ENCODE measurements at places on chromosomes 1 and 21.

DNA sequence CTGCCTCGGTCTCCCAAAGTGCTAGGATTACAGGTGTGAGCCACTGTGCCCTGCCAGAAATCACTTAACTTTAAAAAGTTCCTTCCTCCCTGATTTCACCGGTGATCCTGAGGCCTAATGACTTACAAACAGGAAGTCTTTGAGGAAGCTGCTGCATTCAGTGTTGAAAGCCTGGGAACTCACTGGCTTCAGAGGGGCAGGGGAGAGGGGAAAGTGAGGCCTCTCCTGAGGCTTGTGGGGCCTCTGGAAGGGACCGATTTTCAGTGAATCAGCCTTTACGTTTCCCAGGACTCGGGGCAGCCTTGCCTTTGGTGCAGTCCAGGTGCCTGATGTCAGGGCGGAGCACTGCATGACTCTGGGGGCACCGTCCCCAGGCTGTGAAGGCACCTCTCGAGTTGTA, 30.1 kb upstream of the ARHGEF10L start:
- no peak for DNase-seq

- DNase-seq, result no peak
These were observed 23.3 kb downstream of the KCNN3 start for GRCh38 chr1:154846565-154847442.

DNA sequence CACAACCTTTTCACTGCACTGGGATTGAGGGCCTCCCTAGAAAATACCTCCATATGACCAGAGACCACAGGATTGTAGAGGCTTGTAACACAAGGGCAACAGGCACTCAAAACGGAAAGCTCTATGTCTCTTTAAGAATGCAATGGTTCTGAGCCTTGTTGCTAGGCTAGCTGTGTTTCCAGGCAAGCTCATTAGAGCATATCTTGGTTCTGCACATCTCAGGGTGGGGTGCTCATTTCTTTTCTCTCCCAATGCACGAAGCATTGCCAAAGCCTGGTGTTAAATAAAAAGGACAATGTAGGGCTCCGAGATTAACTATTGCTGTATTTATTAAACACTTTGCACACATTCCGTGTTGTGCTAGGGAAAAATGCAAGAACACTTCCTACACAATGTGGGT, 315.9 kb downstream of the PRDM2 start:
- no peak for DNase-seq

DNA sequence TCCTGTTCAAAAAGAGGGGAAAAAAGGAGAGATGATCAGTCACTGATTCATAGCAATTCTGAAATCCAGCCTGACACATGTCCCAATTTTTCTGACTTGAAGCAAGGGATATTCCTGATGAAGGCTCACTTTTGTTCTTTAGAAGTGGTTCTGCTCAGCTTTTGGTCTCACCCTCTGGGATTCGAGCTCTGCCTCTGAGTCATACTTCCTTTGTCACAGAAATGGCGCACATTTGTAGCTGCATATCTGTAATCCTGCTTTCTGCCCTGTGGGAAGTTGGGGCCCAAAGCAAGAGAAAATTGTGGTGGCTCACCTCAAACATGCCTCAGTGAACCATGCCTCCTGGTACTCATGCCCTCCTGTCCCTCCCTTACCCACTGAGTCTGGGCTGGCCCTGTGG, 22.3 kb upstream of the FAM78B start:
- DNase-seq, result no peak

- no peak for DNase-seq
These were observed 52.4 kb upstream of the SYT14 start for GRCh38 chr1:209885403-209886218.

- no peak for DNase-seq
These were observed 30.2 kb upstream of the CLDN14 start for GRCh38 chr21:36509973-36510664.

GRCh38 chr1:51320967-51321923, 9.1 kb downstream of the TTC39A start:
- no peak for DNase-seq

GRCh38 chr1:246705368-246705767, 18.8 kb upstream of the SCCPDH start:
- no peak for DNase-seq

GRCh38 chr21:45149021-45149420, 74.6 kb downstream of the ADARB1 start:
- no peak for DNase-seq

- DNase-seq, result peak; percentile 44
These were observed at the start of gene OLIG1 for GRCh38 chr21:33069994-33070743. TSS of gene OLIG1 (plus strand) at chr21:33070141. CDS start at chr21:33070247, 106 bp downstream.
